Left lung (tissue), 14 donors: ENCODE measurements at places on chromosomes 4 and X. TPM values are rescaled to one million over a fixed set of nuclear protein-coding genes. Genes with fewer than 3 reads are reported as not detected.

The DCHS2 gene
- 1.5 TPM for polyA plus RNA-seq

The GAGE2A gene
- not detected for polyA plus RNA-seq

The CENPVL1 gene
- not detected for polyA plus RNA-seq

The GPRASP1 gene
- 21.1 TPM for polyA plus RNA-seq

The RWDD4 gene
- polyA plus RNA-seq: 32.8 TPM

The SPANXB1 gene
- polyA plus RNA-seq: not detected

The DUSP9 gene
- polyA plus RNA-seq: 0.36 TPM

The KLB gene
- 0.51 TPM for polyA plus RNA-seq

The SLITRK4 gene
- polyA plus RNA-seq: 1.9 TPM

The P2RY4 gene
- polyA plus RNA-seq: 0.73 TPM

The SUPT20HL2 gene
- not detected for polyA plus RNA-seq

The LAGE3 gene
- 19.5 TPM for polyA plus RNA-seq

The TGIF2LX gene
- not detected for polyA plus RNA-seq

The LARP1B gene
- polyA plus RNA-seq: 17.7 TPM

The EGFL6 gene
- polyA plus RNA-seq: 58.1 TPM

The IL13RA2 gene
- polyA plus RNA-seq: 0.24 TPM

The MAP9 gene
- polyA plus RNA-seq: 19.8 TPM

The RADX gene
- 14.6 TPM for polyA plus RNA-seq

The FGD1 gene
- 18.8 TPM for polyA plus RNA-seq

The COX7B2 gene
- polyA plus RNA-seq: not detected

The FANCB gene
- 3.5 TPM for polyA plus RNA-seq

The ODAM gene
- polyA plus RNA-seq: 11.3 TPM

The POLA1 gene
- polyA plus RNA-seq: 16.5 TPM

The PRDM8 gene
- 1.3 TPM for polyA plus RNA-seq

The UNC5C gene
- 43.6 TPM for polyA plus RNA-seq

The ARX gene
- 0.07 TPM for polyA plus RNA-seq

The ARAP2 gene
- polyA plus RNA-seq: 4.6 TPM
